ENCODE measurements at places on chromosomes 12 and 14.

- no peak for DNase-seq
These were observed 135.9 kb downstream of the TMEM30B start for GRCh38 chr14:61145034-61145902.

DNA sequence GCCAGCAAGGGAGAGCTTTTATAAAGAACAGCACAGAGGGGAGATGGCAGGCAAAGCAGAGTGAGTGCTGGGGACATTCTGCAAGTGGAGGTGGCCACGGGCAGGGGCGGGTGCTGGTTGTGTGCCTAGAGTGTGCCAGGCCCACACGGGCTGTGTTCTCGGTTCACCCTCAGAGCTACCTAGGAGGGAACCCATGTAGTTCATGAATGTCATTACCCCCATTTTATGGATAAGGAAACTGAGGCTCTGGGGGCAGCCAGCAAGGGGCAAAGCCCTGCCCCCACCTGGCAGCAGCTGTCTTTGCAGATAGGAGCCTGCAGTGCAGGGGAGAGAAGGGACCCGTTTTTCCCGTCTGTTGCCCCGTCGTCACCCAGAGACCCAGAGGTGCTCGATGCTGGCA, 85.2 kb upstream of the NCOR2 start:
- DNase-seq: no peak

DNA sequence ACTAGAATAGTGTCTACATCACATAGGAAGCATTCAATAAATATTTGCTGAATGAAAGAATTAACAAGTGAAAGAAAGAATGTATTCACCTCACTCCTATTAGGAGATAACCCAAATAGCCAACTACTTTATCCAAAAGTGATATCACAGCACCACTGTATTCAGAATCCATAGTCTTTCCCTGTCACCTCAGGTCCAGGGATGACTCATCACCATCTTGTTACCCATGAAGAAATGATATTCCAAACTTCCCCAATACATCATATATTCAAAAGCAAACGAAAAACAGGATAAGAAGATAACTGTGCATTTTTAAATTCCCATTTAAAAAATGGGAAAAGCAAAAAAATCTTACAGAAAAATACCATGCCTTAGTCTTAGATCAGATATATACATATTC, 39.1 kb downstream of the TXNDC16 start:
- no peak for DNase-seq

- peak; percentile 42 for DNase-seq
These were observed 28.6 kb downstream of the EML1 start for GRCh38 chr14:99821519-99822508.

DNA sequence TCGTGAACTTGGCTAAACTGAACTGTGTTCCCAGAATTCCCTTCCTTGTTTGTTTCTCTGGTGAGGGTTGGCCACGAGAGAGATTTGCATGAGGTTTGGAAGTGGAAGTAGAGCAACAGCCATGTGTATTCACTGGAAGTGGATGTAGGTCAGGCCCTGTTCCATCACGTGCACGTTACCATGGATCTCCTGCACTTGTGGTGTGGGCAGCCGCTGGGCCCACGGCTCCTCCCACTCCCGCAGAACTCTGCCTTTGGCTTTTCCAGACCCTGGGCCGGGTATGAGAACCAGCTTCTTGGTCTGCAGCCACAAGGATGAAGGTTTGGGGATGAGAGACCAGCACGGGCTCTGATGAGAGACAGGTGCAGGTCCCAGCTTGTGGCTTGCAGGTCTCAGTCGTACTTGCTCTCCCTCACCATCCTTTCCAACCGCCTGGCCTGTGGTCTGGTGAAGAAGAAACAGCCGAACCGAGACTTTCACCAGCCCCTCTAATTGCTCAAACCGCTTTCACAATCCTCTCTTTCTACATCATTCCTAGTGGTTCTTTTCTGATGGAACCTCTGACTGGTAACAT, 94.9 kb downstream of the DUSP16 start:
- no peak for DNase-seq

GRCh38 chr12:57541717-57542116, 5.3 kb downstream of the DCTN2 start:
- no peak for DNase-seq

GRCh38 chr14:58560208-58560607, 77.6 kb upstream of the DACT1 start:
- DNase-seq: peak; percentile 63

- no peak for DNase-seq
These were observed 7.7 kb upstream of the KICS2 start for GRCh38 chr12:64229796-64230195.

DNA sequence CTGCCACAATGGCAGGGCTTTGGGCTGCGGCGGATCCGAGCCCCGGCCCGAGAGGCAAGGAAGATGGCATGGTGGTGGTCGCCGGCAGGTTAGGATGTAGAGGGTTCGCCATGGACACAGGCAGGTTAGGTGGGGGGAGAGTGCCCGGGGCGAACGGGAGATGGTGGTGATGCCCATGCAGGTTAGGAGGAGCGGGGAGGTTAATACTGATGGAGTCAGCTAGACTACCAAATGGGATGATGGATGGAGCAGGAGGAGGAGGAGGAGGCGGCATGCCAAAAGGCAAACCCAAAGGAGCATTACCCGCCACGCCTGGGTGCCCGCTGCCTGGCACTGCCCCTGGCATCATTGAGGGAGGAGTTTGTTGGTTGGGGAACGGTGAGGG, 6.2 kb downstream of the MYL6 start:
- no peak for DNase-seq

Data from common myeloid progenitor, CD34-positive (primary cell).